ENCODE measurements at places on chromosomes 13 and 19. TPM values are rescaled to one million over a fixed set of nuclear protein-coding genes. Genes with fewer than 3 reads are reported as not detected.
A peak's percentile ranks its signal among the peaks of the same experiment; 100 is the strongest.

Gene FGF22
- total RNA-seq = not detected

DNA sequence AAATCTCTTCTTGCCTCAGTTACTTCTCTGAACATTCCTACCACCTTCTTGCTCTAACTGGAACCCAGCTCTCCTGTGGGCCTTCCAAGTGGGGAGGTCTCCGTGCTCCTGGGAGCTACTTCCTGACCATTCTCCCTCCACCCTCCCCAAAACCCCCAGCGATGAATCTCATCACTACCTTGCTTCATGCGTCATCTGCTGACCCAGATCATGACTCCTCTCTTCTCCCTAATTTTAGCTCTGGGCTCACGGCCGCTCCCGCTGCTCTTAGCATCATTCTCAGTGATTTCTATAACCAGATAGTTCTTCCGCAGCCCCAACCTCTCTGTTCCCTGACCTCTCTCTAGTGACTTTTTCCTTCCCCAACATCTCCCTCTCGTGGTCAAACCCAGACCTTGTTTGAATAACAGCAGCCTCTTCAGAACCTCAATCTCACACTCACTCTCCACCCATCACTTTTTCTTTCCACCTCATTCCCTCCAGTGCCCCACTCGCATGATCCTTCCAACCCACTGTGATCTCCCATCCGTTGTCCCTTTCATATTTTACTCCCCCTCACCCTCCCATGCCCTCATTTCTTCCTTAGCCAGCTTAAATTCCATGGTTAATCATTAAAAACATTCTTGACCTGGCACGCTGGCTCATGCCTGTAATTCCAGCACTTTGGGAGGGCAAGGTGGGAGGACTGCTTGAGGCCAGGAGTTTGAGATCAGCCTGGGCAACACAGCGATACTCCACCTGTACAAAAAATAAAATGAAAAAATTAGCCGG lies 21.8 kb downstream of the MRPS12 start:
- DNase-seq = no peak

Gene TTC9B
- total RNA-seq = not detected

GRCh38 chr19:32599736-32600157 lies 18.8 kb downstream of the PDCD5 start:
- DNase-seq = peak; percentile 52

DNA sequence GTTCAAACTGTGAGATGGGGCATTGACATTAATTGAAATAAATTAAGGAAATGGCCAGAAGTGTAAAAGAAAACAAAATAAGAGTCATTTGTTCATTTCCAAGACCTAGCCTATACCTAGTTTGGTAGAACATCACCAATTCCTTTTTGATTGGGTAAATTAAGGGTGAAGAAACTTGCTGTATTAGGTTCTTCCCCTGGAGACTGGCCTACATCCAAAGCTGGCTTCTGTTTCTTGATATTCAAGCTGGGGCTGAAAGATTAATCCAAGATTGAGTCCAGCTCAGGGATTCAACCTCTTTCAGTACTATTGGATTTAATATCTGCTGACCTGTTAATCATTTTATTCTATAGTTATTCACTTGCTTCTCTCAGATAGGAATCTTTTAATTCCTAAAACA lies 183.2 kb downstream of the GPC6 start:
- DNase-seq = no peak

DNA sequence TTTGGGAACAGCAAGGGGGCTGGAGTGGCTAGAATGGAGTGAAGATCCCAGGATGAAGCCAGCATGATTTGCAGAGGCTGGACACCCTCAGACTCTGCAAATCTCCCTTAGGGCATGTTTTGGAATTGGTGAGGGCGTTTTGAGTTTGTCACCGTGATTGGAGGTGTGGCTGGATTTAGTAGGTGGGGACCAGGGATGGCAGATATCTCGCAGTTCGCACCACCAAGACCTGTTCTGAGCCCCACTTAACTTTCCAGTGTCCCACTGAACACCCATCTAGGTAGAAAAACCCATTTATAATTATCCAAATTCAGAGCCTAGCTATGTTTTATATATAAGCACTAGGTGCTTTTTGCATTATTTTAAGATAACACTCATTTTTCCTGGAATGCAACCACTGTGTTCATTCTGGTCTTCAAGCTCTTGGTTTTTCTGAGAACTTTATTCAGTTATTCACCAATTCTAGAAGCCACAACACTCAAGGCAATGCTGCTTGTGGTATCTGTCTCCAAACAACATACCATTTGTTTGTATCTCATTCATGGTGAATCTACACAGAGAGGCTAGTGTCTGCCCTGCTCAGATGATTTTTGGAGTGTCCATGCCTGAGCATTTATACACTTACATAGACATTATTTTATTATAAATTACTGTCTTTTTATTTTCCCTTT lies 3.0 kb upstream of the NANOS2 start:
- DNase-seq = no peak

DNA sequence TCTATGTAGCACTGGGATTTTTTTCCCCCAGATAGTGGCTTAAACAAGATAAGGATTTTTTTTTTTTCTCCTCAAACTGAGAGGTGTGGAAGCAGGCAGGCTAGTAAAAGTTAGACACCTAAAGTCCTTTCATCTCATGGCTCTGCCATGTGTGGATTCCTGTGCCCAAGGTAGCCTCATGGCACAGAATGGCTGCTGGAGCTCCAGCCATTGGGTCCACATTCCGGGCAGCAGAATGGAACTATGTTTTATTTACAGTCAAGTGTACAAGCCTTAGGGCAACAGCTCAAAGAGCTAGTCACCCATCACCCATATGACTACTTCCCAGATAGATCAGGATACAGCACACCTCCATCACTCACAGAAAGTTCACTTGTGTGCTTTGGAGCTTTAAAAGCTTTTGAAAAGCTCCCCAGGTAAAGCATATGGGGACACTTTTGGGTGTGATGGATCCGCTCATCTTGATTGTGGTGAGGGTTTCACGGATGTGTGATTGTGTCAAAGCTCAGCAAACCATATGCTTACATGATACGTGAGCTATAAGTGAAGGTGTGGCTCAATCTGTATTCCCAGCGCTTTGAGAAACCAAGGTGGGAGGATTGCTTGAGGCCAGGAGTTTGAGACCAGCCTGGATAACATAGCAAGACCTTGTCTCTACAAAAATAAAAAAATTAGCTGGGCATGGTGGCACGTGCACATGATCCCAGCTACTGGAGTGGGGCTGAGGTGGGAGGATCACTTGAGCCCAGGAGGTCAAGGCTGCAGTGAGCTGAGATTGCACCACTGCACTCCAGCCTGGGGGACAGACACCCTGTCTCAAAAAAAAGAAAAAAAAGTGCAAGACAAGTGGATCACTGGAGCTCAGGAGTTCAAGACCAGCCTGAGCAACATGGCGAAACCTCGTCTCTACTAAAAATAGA lies 18.1 kb downstream of the PGLS start:
- DNase-seq = no peak

- DNase-seq = peak; percentile 53
Measured at GRCh38 chr19:33348301-33349010, 25.1 kb upstream of the CEBPG start.

DNA sequence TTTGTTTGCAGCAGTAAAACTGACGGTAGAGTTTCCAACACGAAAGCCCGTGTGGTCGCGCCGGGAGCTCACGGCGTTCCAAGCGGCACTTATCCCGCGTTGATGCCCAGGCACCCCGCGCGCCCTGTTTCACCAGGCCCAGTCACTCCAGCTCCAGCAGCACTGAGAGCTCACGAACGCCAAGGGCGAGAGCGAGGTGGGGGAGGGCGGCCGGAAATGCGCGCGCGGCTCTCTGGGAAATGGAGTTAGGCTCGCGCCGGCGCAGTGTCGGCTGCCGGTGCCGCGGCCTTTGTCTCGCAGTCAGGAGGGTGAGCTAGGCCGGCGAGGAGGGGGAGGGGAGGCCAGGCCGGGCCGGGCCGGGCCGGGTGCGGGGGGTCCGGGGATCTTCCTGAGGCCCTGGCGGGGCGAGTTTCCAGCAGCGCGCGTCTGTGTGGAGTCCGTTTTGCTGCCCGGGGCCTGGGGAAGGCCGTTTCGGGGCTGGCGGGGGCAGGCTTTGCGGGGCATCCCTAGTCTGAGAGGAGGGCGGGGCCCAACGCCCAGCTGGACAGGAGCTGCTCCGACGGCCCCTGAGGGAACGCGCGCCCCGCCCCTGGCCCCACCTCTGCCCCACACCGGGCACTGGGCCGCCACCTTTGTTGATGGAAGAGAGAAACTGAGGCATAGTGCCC lies at the start of gene ZNF135:
Gene ZNF135, plus strand, starts transcription at position 280 of the 668 bp plus-strand sequence. CDS start 721 bp downstream, outside the sequence.
- peak; percentile 35 for DNase-seq

- no peak for DNase-seq
Measured at GRCh38 chr19:29823581-29824330, 12.0 kb downstream of the CCNE1 start.

DNA sequence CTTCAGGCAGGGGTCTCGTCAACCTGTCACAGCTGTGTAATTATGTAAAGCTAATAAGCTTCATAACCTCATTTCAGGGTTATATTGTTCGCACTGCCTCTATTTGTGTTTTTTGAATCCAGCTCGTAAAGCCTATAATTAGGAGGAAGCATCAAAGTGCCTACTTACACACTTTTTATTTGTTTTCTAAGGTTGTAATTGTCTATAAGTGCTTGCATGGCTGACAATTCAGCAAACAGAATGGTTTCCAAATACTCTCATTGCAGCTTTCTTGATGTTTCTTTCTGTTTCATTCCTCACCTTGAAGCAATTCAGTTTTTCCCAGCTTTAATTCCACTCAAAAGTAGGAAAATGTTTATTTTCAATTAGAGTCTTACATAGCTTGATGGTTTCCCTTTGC lies 336.3 kb downstream of the HS6ST3 start:
- DNase-seq = no peak

- DNase-seq = no peak
Measured at GRCh38 chr19:21491146-21491545, 14.3 kb upstream of the ZNF429 start.

GRCh38 chr19:33442706-33443105 lies 69.2 kb downstream of the CEBPG start:
- no peak for DNase-seq

Gene VSTM2B
- not detected for total RNA-seq

GRCh38 chr13:23460309-23460708 lies 26.8 kb upstream of the SACS start:
- no peak for DNase-seq

- DNase-seq = no peak
Measured at GRCh38 chr13:44951184-44951583, 38.1 kb downstream of the NUFIP1 start.
